Iris pigment epithelial cell (primary cell): ENCODE measurements at places on chromosomes 2 and 18.

GRCh38 chr2:219828127-219828526 lies 200.7 kb downstream of the SLC4A3 start:
- DNase-seq: no peak

DNA sequence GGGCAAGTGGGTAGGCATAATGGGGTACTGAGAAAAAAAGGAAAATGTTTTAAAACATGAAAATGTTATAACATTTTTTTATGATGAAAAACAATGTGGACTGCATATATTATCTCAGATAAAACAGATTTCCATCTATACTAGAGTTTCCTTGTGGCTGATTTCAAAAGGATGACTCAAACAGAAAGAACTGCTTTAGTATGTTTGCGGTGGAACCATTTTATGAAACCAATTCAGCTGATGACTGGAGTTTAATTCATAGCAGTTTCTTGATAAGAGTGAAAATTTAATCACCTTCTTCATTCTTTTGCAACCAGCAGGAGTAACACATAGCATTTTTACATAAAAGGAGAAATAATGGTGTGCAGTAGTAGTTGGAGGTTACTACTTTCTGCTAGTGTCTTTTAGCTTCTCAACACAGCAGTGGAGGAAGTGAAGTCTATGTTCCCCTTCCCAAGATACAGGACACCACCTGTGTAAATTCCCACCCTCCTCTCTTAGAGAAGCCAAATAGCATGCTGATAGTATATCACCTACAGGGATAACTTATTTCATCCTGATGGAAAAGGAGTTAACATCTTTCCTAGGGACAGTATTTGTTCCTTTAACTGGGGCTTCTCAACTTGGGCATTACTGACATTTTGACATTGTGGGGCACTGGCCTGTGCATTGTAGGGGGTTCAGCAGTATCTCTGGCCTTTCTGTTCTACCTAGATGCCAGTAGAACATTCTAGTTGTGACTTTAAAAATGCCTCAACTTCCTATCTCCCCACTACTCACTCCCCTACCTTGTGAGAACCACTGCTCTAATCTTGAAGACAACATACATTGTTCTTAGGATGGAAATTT lies 29.9 kb downstream of the PELI1 start:
- DNase-seq: peak; percentile 88

GRCh38 chr2:223088866-223089265 lies 36.9 kb downstream of the KCNE4 start:
- DNase-seq: no peak

DNA sequence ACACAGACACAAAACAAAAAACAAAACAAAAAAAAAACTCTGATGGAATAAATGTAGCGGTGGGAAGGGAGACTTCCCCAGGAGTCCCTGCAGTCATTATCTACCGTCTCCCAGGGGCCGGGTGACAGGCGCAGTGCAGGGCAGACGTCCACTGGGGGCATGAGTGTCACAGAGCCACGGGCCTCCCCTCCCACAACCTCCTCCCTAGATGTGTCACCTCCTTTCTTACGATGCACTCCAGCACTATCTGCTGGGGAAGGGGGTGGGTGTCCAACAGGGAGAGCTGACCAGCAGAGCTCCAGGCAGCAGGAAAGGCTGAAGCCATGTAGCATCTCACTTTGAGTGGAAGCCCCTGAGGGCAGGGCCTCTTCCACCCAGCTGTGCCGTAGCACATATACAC lies 84.5 kb downstream of the LONRF2 start:
- DNase-seq: no peak

- DNase-seq: no peak
Measured at GRCh38 chr2:2547451-2547850, 216.4 kb upstream of the MYT1L start.

- peak; percentile 23 for DNase-seq
Measured at GRCh38 chr2:197500503-197501131, 438 bp downstream of the HSPE1 start.

- DNase-seq: no peak
Measured at GRCh38 chr18:5498452-5498851, 45.3 kb downstream of the EPB41L3 start.

DNA sequence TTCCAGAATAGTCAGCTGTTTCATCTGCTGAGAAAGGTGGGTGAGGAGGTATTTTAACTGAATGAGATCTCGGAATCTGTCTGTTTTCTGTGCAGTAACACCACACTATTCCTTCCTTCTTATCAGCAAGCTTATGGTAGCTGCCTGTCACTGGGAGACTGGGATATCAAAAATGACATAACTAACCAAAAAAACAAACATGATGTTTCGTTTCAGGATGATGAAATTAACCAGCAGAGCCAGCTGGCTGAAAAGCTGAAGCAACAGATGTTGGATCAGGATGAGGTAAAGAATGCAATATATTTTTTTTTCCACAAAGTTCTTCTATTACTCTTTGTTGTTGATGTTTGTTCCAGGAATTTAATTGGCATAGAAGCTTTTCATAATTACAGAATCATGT lies 59.8 kb upstream of the LYPD6B start:
- DNase-seq: peak; percentile 48

GRCh38 chr18:63189817-63190216 lies 129.8 kb downstream of the BCL2 start:
- no peak for DNase-seq

GRCh38 chr18:76842837-76843530 lies 20.6 kb downstream of the ZNF236 start:
- no peak for DNase-seq

DNA sequence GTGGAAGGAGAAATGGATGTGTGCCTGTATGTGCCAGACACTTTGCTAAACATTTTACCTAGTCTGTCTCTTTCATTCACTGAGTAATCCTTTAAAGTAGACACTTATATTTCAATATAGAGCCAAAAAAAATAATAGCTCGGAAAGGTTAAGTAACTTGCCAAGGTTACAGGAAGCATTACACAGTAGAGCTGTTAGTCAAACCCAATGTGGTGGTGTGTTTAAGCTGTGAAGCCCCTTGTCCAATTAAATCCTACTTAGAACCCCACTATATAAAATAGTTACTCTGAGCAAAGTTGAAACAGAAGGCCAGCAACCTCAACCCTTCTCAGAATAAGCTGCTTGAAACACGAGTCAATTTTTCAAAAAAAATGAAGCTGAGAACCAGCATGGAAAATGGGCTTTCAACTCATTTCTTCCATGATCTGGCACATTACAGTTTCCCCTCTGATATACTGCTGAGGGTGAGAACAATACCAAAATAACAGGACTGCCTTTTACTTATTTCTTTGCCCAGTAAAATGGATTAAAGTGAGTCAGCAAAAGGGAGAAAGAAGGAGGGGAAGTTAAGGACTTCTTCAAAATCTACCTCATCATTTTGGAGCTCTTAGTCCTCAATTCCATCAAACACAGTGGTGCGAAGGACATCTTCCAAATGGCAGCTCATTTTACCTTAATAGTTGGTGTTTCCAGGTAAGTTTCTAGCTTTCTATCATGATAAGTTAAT lies 7.9 kb downstream of the RDH14 start:
- DNase-seq: peak; percentile 67

GRCh38 chr18:75362435-75362834 lies 65.1 kb downstream of the SMIM21 start:
- no peak for DNase-seq

DNA sequence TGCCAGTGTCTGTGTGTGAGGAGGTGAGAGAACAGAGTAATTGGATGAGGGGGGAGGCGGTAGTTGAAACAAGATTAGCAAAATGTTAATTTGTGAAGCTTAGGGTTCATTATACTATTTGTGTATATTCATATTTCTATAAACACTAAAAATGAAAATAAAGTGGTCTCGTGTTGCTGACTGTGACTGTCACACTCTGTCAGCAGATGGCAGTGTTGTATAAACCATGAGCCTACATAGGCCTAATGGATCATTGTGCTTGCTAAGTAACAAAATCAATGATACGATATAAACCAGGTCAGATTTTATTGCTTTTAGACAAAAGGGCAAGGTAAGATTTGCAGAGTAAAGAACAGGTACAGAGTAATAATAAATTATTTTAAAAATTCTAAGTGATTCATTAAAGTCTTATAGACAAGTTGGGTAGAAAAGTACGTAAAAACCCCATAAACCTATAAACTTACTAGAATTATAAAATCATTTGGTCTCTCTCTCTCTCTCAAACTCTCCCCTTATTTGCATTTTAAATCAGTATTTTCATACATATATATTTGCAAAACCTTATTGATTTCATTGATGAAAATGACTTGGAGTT lies 182.7 kb downstream of the RPIA start:
- DNase-seq: peak; percentile 65

DNA sequence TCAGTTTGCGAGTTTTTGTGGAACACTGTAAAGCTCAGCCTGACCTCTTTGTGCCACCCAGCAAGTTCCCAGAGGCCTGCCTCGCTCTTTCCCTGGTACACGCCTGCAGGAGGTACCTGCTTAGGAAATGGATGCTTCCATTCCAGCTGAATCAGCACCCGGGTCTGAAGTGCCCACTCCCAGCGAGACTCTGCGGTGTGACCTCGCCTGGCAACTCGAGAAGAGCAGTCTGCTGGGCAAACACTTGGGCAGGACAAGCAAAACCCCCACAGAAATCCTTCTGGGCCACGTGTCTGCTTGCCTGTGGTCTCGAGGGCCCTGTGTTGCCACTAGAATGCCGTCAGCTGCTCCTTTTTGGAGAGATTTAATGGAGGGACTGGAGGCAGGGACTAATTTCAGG lies 127.6 kb downstream of the MAPK4 start:
- no peak for DNase-seq

- DNase-seq: peak; percentile 7
Measured at GRCh38 chr2:100524331-100524730, 38.5 kb upstream of the PDCL3 start.
